Stimulated activated CD4-positive, alpha-beta T cell treated with anti-CD3 and anti-CD28 coated beads, Interleukin-12 subunit alpha, Interleukin-12 subunit beta, amount 100 ng/mL, for 48 hours (primary cell): ENCODE measurements at places on chromosomes 3 and 15.

- no peak for DNase-seq
These were observed 374.2 kb downstream of the MECOM start for GRCh38 chr3:169289273-169289672.

- no peak for DNase-seq
These were observed 8.2 kb downstream of the NDUFB4 start for GRCh38 chr3:120604382-120604781.

GRCh38 chr15:83890587-83890986 lies 236.7 kb downstream of the ADAMTSL3 start:
- no peak for DNase-seq

GRCh38 chr3:119643528-119643927 lies 16.9 kb downstream of the POPDC2 start:
- no peak for DNase-seq

DNA sequence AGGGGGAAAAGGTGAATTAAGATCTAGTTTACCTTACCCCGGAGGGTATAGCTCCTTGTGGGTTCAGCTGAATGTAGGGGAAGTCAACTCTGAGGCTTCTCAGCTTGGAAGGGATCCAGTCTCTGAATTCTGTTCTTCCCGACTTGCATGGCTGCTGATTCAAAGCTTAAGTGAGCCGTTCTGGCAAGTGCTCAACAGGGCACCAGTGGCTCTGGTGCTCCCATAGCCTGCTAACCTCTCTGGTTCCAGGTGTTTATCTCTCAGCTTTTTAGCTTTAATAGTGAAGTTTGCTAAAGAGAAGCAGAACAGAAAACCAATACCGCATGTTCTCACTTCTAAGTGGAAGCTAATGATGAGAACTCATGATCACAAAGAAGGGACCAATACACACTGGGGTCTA lies 46.3 kb upstream of the RBP1 start:
- DNase-seq, result no peak

DNA sequence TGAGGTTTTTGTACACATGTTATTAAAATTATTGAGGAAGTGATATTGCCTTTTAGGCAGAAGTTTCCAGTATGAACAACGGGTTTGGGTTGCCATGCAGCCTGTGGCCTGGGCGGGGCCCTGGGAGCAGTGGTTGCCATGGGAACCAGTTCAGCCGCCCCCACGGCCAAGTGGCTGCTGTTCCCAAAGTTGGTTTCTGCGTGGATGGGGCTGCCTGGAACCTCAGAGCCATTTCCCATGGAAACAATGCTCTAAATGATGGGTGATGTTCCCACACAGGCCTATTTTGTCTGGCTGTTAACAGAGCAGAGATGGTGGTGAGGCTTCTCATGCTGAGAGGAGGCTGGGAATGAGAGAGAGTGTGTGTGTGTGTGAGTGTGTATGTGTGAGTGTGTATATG lies 19.5 kb downstream of the MRAS start:
- DNase-seq, result no peak

DNA sequence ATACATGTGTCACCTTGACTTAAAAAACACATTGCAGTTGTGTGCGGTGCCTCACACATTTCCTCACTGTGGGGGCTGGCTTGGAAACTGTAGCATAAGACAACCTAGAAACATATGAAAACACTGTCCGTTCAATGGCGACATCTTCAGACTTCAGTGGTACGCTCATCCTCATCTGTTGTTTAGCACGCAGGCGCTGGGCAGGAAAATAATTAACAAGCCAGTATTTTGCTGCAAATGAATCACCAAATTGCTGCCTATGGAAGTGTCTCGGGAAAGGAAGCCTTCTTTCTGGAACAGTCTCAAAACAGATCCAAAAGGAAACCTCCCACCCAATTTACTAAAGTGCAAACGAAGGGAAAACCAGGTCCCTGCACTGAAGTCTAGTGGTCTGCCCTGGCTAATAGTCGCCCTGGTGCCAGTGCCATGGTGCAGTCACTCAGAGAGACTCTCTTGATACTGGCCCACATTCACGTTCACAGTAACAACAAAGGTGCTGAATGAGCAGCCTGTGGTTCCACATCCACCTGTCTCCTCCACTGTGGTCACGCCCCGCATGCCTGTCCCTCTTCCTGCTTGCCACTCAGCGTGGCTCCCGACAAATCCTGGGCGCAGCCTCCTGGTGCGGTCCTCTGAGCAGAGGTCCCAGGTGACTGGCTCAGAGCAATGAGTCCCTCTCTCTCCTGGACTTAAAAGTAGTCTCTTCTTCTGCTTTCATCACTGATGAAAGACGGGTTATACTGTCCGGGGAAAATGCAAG lies 35.6 kb upstream of the MUC13 start:
- DNase-seq, result no peak

- no peak for DNase-seq
These were observed 44.7 kb downstream of the TCF12 start for GRCh38 chr15:56963126-56963525.
